ENCODE measurements at places on chromosomes 11 and 22.

DNA sequence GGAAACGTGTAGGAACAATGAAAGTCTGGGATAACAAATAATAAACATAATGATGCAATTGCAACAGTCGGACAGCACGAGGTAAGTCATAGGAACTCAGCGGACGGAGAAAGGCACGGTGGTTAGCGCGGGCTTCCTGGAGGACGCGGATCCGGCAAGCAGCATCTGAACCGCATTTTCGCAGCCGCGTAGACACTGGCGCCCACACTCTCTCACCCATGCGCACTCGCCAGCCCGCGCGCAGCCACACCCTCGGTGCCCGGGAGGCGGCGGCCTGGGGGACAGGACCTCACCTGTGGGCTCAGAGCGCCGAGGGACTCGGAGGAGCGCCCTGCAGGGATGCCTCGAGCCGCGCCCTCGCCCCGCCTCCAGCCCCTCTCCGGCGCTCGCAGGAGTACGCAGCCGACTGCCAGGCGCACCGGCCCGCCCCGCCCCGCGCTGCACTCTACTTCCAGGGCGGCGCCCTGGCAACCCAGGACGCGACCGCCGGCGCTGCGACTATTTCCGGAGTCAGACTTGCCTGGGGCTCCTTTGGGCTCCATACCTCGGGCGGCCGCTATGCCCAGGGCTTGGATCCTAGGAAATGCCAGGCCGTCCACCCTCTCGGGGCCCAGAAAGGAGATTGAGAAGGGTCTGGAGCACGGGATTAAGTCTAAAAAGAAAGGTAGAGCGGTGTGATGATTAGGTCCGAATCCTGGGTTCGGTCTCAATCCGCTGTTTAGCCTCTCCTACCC lies at the start of gene TTLL1:
Gene TTLL1 (minus strand): TSS at position 408 of the 734 bp plus-strand sequence. CDS start 13,805 bp downstream, outside the sequence.
- DNase-seq = no peak

- no peak for DNase-seq
These were observed 7.5 kb upstream of the ANKRD13D start for GRCh38 chr11:67281552-67282150.

GRCh38 chr11:117839380-117839881 lies 14.9 kb upstream of the FXYD2 start:
- no peak for DNase-seq

- no peak for DNase-seq
These were observed 47.8 kb downstream of the BARX2 start for GRCh38 chr11:129423426-129423825.

DNA sequence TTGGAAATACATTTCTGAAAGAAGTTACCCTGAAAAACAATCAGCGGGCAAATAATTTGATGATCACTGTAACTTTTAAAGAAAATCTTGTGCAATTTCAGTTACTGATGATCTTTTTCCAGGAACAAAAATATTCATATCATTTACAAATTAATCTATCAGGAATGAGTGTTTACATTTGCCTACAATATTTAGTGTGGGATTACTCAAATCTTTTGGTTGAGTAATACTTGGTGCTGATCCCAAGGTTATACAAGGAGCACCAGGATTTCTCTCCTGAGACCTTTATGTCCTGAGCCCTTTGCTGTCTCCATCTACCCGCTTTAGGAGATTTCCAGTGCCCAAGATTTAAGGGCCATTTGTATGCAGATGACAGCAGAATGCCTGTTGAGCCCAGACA lies 116.1 kb downstream of the ATXN10 start:
- DNase-seq = no peak

Measured in NCI-H1417 treated with DMSO at 0.1 percent for 48 hours (cell line).